ENCODE measurements at places on chromosomes 16 and 17.

DNA sequence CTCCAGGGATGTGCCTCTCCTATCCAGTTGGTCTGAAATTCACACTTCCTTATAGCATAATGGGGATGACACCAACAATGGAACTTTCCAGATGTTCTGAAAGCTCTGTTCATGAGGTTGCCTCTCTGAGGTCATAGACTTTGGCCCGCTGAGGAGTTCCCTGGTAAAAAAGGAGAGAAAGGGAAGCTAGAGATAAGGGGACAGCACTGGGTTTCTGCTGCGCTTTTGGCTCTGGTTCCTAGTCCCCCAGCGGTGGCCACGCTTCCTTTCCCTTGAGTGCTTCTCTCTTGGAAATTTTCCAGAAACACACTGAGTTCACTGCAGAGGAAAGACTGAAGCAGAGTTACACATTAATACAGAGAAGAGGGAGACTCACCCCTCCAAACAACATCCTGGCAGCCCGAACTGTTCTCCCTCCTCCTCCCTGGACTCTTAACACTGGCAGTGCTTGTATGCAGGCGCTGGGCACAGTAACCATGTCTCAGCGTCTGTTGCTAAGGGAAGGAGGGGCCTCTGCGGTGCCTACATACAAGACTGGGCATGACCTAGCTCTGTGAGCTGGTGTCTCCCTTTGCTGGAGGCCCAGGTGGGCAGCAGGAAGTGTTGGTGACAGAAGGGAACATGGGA lies at the start of gene DNAH3:
DNAH3 (minus strand) TSS at position 472 of the 627 bp plus-strand sequence. CDS start 527 bp downstream, outside the sequence.
- no peak for DNase-seq

- DNase-seq, result no peak
These were observed 6.3 kb downstream of the C17orf75 start for GRCh38 chr17:32335687-32336086.

GRCh38 chr17:77371888-77372443 lies 231.2 kb downstream of the SEC14L1 start:
- no peak for DNase-seq

GRCh38 chr17:17067257-17067656 lies 25.0 kb downstream of the MPRIP start:
- no peak for DNase-seq

DNA sequence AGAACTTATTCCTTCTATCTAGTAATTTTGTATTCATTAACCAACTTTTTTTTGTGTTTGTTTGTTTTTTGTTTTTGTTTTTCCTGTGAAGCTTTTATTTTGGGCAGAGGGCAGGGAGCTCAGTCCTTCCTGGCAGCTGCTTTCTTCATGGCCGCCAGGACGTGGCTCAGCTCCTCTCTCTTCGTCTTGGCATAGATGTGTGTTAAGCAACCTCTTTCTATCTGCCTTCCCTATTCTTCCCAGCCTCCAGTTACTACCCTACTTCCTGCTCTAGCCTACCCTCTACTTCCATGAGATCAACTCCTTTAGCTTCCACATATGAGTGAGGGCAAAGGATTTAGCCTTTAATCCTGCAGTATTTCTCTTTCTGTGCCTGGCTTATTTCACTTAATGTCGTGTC lies 8.2 kb upstream of the BRD7 start:
- DNase-seq, result no peak

- DNase-seq, result no peak
These were observed 18.0 kb upstream of the SLC16A5 start for GRCh38 chr17:75069783-75070182.

DNA sequence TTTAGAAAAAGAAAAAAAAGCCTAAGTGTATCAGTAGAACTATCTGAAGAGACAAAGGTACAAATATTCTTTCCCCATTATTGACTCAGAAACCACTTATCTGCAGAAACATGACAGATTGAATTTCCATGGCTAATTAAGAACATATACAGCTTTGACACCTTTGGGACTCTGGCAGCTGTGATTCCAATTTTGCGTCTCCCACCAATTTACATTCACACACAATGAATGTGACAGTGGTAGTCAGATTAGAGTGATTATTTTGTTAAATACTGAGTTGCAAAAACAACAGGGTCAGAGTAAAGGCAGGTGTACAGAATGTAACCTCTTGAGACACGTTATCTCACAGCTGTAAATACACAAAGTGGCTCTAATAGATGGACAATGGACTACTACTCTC lies 5.3 kb upstream of the PPM1D start:
- DNase-seq, result no peak

- no peak for DNase-seq
These were observed 26.3 kb downstream of the ADORA2B start for GRCh38 chr17:15971098-15971678.

DNA sequence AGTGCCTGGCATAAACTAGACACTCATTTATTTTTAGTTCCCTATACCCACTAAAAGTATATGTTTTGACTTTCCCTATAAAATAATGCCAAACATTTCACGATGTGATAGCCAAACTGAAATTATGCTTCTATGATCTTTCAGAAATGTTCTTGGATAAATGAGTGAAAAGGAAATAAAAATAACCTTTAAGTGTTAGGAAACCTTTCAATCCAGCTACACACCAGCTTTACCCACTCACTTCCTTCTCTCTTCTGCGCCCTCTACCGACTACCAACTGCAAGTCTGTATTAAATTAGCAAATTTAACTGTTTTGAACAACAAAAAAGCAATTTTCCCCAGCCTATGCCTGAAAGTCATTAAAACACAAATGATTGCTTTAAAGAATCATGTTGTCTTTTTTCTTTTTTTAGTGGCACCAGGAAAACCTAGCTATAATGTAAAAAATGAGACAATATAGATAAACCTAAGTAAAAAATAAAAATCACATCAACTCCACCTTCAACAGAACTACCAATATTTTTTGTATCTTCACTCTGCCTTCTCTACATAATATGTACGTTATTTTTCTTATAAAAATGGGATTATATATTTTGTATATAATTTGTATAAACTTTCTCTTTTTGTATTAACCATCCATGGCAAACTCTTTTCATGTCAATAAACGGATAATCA lies 13.2 kb upstream of the TMEM100 start:
- peak; percentile 46 for DNase-seq

GRCh38 chr16:49280105-49280741 lies 1.4 kb downstream of the CBLN1 start:
- DNase-seq, result no peak

DNA sequence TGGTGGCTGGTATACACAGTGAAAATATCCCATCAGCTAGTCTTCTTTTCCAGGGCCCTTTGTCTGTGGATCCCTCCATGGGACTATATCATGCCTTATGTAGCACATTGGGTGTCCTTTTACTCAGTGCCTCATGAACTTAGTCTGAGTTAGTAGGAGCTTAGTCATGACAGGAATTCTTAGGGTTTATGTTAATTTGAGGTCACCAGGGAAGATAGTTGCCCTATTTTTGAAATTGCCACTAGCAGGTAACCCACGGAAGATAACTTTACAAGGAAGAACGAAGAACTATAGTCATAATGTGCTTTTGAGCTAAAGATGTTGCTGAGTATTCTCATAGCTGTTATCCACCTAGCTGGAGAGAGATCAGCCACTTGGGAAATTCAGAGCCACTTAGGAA lies 14.8 kb upstream of the PLK1 start:
- no peak for DNase-seq

DNA sequence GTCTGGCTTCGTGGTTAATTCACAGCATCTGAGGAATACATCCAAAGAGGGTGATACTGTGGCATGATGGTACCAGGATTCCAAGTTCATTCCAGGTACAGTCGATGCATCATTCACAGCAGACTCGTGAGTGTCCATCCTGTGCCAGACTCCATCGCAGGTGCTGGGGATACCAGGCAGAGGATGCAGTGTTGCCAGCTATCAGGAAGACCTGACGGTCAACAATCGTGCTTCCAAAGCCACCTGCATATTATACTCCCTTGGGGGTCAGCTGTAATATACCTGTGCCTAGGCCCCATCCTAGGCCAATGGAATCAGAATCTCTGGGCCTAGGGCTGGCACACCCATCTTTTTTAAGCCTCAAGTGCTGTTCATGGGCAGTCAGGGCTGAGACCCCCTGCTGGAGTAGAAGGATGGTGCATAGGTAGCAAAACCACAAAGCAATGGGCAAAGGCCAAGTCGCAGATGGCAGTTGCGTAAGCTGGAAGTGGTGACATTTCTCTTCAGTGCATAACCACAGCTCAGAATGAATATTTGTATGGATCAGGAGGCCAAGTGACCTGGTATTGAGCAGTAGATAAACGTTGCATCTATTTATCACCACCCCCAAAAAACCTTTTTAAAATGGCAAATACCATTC lies 42.9 kb upstream of the C16orf78 start:
- DNase-seq, result no peak

DNA sequence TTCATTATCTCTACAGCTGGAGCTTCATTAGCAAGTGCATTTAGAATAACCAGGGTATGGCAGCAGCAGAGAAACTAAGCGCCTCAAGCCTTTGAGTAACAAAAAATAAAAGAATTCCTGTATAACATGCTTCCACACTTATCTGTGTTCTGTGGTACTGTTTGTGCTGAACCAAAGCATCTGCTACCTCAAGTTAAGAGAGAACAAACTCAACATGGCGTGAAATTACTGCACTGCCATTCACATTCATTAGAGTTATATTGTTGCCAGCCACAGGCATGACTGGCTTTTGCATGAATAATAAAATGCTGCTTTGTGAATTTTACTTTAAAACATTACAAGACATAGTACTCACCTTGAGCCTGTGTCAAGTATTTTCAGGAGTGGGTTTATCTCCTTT lies 76.6 kb downstream of the NLK start:
- no peak for DNase-seq

DNA sequence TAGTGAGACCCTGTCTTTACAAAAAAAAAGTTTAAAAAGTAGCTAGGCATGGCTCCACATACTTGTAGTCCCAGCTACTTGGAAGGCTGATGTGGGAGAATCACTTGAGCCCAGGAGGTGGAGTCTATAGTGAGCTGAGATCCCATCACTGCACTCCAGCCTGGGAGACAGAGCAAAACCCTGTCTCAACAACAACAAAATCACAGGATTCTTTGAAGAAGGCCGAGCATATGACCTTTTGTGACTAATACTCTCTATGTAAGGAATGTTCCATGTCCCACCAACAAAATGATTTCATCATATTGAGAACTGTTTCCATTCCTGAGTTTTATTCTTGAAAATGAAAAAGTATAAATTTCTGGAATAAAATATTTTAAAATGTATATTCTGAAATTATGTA lies 58.9 kb upstream of the EFCAB3 start:
- no peak for DNase-seq

DNA sequence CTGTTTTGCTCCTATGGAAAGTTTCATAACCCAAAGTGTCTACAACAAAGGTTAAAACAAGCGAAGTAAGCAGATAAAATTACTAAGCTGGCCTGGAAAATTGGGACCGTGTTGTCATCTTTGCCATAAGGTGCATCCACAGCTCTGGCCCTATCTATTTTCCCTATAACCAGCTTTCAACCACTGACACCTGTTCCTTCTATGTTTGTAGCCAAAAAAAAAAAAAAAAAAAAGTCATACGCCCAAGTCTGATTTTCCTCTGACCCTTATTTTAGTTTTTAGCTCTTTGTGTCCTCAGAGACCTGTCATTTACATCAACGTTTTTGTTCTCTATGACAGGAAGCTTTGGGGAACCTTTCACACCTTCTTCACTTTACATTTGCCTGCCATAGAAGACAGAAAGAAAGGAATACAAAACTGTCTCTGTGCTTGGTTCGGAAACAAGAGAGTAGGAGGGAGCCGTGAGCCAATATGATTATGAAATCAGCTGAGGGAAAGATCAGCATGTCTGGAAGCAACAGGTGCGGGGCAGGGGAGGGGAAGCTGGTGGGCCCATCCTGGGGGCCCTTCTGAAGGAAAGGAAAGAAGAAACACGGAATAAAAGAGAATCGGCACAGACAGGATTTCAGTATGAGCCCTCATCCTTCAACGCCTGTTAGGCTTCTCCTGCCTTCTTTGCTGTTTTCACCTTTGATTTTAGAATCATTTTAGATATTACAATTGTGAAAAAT lies 8.5 kb downstream of the HS3ST3A1 start:
- DNase-seq, result no peak

GRCh38 chr17:45106096-45106495 lies 26.2 kb downstream of the PLCD3 start:
- DNase-seq, result no peak

- DNase-seq, result no peak
These were observed 66.3 kb upstream of the GSE1 start for GRCh38 chr16:85546585-85547447.

DNA sequence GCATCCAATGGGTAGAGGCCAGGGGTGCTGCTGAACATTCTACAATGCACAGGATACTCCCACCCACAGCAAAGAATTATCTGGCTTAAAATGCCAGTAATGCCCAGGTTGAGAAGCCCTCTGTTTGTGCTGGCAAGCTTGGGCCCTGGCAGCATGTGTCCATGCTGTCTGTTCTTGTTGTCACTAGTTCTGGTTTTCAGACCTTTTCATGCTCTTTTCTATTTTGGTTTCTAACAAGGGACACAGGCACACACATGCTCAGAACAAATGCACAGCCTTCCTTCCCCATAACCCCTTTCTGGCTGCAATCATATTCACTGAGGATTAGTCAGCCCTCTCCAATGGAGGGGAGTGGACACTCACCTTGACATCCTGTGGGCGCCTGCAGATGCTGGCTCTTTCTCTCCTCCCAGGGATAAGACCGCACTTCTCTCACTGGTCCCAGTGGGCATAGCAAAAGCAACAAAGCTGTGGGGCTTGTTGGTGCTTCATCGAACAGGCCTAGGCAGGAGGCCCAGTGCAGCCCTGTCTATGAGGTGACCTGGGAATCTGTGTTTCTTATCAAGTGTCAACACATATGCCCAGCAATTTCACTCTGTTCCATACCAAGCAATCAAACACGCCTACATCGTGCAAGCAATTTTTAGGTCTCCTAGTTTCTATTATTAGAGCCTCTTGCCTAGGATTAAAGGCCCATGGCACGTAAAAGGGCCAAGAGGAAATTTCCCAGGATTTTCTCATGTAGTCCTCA lies 271.1 kb upstream of the CCL2 start:
- DNase-seq, result no peak

DNA sequence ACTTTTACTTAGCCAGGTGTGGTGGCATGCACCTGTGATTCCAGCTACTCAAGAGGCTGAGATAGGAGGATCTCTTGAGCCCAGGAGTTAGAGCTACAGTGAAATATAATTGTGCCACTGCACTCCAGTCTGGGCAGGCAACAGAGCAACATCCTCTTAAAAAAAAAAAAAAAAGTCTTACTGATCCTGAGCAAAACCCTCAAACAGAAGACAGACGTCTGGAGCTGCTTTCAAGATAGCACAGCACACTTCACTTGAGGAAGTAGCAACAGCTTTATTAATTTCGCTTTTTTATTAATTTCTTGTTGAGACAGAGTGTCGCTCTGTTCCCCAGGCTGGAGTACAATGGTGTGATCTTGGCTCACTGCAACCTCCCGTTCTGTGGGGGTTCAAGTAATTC lies 10.2 kb upstream of the GGA2 start:
- DNase-seq, result no peak

GRCh38 chr17:70099294-70099693 lies 24.3 kb downstream of the KCNJ16 start:
- no peak for DNase-seq

GRCh38 chr16:83900571-83900970 lies 1.7 kb downstream of the MLYCD start:
- DNase-seq, result no peak

- DNase-seq, result no peak
These were observed 58.5 kb downstream of the TNFRSF13B start for GRCh38 chr17:16913463-16913862.
